Activated CD4-positive, alpha-beta T cell treated with anti-CD3 and anti-CD28 coated beads for 48 hours (primary cell): ENCODE measurements at places on chromosomes 3 and 15.

- no peak for DNase-seq
These were observed 16.1 kb downstream of the NANOGP8 start for GRCh38 chr15:35068846-35069475.

DNA sequence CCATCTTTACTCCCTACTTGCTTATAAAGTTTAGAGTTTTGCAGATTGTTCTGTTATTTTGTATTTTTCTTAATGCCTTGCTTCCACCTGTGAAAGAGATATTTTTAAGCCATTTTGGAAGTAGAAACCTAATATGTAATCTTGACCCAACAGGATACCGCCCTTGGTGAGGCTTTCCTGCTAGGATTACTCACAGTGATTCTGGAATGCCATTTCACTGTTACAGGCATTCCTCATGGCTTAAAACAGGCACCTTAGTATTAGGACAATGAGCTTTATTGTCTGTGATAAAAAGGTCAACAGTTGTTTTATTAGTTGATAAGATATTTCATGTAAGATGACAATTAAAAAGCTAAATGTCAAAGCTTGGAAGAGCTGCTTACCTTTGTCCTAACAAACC lies 58.2 kb downstream of the PHLDB2 start:
- no peak for DNase-seq

- no peak for DNase-seq
These were observed 203.7 kb upstream of the UMPS start for GRCh38 chr3:124526601-124527000.

- DNase-seq, result peak; percentile 13
These were observed 1.1 kb downstream of the NPTN start for GRCh38 chr15:73631915-73632669.

DNA sequence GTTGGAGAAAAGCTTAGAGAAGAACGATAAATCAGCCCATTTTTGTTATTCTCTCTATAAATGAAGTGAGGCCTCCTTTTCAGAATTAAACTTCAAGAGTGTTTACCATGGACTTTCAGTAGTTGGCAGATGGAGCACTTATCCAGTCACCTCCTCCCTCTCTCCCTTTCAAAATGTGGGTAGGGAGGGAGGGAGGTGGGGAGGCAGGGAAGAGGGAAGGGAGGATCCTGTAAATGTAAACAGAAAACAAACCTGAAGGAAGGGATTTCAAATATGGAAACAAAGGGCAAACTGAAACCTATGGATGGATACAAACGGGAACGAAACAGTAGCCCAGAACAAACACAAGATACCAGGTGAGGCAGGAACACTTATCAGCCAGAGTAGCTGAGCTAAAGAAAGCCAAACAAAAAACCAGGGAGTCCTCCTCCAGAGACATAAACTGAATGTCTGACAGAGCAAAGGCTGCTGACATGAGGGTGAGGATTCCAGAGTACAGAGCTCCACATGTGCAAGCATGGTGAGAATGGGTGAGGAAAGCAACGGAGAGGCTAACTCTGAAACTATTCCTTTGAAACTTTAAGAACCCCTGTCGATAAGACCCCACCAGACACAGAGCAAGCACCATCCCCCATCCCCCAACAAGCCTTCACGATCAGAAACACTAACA lies 41.0 kb upstream of the GP5 start:
- DNase-seq, result no peak
